ENCODE measurements at places on chromosomes 1 and 21.

- DNase-seq, result peak; percentile 54
Measured at GRCh38 chr1:186841599-186841998, 12.8 kb downstream of the PLA2G4A start.

GRCh38 chr1:35925741-35926140 lies 5.2 kb upstream of the AGO3 start:
- peak; percentile 66 for DNase-seq

GRCh38 chr1:222995236-222995580 lies 147.8 kb downstream of the TLR5 start:
- no peak for DNase-seq

DNA sequence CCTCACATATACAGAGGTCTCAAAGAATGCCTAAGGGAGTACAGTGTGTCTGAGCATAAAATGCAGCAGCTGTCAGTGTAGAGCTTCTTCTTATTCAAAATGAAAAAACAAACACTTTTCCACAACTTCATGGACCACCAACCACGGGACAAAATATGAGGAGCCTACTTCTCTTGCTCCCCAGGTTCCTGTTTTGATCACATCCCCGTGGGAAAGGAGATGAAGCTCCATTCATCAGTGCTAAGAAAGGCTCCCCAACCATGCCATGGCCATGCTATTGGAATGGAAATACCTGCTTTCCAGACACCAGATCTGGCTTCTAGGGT lies 383 bp downstream of the CD48 start:
- no peak for DNase-seq

GRCh38 chr1:200774735-200775444 lies 36.2 kb downstream of the CAMSAP2 start:
- peak; percentile 56 for DNase-seq

DNA sequence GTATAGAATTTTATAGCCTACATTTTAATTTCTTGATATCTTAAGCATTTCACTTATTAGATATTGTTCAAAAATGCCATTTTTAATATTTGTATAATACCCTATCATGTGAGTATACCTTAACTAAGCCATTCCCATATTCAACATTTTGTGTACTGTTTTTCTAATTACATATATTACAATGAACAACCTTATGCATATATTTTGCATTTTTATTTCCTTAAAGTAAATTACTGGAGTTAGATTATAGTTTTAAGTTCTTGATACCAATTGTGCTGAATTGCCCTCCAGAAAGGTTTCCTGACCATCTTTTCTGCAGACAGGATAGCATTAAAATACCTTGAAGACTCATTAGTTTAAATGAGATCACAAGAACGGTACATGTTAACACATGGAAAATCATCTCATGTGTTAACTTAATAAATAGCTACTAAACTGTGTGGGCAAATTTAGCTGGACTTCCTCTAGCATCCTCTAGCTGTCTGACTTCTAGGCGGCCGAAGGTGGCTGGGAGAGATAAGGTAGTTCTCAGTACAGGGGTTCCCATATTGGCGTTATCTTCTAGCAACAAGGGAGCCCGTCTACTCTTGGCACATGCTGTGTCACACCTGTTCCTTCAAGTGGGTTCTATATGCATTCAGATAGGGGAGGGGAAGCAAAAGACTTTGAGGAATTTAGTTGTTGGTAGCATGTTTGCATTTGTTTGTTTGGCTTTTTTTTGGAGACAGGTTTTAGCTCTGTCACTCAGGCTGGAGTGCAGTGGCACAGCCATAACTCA lies 8.9 kb downstream of the DCLRE1B start:
- DNase-seq, result no peak

DNA sequence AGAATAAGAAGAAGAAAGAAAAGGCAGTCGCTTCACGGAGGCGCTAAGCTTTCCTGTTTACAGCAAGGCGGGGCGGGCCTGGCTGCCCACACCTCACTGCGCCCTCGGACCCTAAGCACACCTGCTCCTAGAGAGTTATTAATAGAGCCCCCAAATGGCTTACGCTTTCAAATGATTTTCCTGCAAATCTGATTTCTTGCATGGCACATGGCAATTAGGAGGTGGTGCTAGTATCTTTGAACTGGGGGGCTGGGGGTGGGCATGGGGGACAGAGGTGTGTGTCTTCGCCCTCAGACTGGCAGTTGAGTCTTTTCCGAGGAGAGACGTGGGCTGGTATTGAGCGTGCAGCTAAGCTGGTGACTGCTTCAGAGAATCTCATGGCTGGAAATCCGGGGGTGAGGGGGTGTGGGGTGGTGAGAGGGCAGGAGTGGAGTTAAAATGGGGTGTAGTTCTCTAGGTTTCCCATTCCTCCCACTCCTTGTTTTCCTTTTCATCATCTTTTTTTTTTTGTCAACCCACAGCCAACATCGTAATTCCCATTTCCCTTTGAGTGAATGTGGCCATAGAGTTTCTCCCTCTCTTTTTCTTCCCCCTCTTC lies 1.3 kb downstream of the S1PR1 start:
- DNase-seq, result no peak

GRCh38 chr1:17837233-17838030 lies 82.3 kb downstream of the ACTL8 start:
- DNase-seq, result no peak

DNA sequence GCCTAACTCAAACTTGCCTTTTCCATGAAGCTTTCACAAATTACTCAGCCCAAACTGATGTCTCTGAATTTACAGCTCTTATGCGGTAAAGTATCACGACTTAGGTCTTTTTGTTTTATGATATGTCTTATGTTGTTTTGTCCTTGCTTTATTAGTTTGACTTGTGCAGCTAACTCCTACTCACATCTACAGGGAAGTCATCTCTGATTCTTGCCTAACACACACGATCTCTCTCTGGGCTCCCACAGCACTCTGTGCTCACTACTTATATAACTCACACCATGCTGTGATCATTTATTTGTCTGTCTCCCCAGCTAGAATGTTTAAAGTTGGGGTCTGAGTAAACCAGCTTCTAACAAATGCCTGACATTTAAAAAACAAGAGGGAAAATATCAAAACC lies 9.3 kb upstream of the PI4KB start:
- DNase-seq, result peak; percentile 16

DNA sequence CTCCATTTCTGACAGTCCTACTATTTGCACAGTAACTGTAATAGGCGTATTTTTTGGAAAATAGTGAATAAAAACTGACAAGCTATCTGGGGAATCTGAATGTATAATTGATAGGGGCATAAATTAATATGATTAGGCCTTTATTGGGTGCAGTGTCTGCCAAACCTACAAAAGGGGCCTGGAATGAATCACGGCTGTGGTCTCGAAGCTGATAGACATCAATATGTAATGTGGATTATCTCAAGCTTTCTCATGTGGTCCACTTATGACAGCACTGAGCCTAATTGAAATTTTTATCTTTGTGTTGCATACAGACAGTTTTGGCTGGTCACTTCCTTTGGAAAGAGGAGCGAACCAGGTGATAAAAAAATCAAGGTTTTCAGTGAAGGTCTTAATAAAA lies 450.4 kb downstream of the GPATCH2 start:
- no peak for DNase-seq

DNA sequence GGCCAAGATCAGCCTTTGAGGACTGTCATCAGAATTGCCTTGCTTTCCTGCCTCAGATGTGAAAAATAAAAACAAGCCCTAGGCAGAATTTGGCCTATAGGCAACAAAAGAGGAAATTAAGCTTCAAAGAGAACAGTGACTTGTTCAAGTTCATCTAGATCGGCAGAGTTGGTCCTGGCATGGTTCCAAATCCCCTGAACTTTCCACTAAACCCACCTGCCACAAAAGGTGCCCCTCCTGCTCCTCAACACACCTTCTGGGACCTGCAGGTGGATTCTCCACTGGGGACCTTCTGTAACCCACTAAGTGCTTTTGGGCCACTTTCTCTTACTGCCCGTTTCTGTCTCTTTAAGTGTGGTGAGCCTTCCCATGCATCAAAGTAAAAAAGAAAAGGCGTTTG lies 42.5 kb upstream of the LRRN2 start:
- no peak for DNase-seq

- DNase-seq, result no peak
Measured at GRCh38 chr1:167650269-167651160, 20.5 kb downstream of the RCSD1 start.

GRCh38 chr1:2322581-2323211 lies 68.7 kb downstream of the MORN1 start:
- DNase-seq, result no peak

DNA sequence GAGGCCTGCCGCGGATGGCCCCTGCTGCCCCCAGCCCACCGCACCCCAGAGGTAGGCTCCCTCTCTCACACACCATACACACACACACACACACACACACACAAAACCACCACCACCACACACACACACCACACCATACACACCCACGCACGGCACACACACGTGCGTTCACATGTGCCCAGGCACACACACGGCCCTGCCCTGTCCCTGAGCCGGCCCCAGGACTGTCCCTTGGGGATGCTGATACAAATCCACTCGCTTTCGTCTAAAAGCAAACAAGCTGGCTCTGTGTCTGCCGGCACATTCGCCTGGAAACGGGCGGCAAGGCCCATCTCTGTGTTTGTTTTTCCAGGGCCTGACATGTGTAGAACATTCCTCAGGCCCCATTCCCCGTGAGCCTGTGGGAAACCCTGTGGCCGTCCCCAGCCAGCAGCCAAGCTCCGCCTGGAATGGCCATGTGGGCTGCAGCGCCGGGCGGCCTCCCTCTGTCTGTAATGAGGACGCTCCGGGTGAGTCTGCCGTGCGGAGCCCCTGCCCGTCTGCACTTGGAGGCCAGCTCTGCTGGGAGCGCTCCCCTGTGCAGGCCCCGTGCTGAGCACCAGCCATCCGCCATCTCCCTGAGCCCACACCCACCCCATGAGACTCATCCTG lies 67.4 kb downstream of the DMRTB1 start:
- DNase-seq, result peak; percentile 82

DNA sequence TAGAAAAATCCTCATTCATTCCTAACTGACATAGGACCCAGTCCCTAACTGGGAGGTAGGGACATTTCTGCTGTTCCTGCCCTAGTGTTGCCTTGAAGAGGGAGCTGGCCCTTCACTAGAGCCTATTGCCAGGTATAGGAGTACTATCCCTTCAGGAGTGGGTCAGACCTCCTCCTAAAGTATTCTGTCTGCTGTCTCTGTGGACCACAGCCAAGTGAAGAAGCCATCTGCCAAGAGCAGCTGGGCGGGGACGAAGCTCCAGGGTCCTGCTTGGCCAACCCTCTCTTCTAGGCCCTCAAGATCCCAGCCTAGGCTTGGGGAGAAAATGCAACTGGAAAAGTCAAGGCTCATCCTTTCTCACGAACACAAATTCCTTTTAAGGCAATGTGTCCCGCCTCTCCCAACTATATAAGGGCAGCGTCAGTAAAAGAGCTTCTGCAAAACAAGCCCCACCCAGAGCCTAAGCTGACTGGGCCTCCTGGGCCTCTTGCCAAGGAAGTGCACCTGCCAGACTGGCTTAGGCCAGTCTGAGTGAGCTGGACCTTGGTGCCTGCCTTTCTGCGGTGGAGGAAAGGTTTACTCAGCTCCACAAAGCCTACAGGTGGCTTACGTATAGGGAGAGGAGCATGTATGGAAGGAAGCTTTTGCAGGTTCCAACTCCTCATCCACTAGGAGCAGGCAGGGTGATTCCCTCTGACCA lies 638 bp upstream of the TUFT1 start:
- peak; percentile 92 for DNase-seq

- no peak for DNase-seq
Measured at GRCh38 chr1:201230676-201231075, 40.1 kb downstream of the IGFN1 start.

DNA sequence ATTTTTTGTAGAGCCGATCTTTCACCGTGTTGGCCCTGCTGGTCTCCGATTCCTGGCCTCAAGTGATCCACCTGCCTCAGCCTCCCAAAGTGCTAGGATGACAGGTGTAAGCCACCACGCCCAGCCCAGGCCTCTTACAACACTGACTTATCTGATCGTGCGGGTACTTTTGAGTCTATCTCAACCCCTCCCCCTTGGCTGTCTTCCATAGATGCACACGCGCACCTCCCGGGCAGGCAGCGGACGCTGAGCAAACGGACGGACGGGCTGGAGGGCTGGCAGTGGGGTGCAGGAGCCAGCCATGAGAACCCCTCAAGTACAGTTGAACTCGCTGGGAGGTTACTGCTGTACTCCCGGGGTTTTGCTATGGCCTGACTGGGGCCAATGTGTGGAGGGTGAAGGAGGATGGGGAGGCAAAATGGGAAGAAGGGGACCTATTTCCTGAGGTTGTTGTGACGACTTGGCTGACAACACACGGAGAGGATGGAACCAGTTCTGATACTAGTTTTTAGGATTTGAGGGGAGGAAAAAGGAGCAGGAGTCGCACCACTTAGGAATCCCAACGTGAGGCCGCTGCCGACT lies 959 bp downstream of the CD58 start:
- DNase-seq, result no peak

- DNase-seq, result no peak
Measured at GRCh38 chr1:3880429-3881192, 19.5 kb downstream of the C1orf174 start.

DNA sequence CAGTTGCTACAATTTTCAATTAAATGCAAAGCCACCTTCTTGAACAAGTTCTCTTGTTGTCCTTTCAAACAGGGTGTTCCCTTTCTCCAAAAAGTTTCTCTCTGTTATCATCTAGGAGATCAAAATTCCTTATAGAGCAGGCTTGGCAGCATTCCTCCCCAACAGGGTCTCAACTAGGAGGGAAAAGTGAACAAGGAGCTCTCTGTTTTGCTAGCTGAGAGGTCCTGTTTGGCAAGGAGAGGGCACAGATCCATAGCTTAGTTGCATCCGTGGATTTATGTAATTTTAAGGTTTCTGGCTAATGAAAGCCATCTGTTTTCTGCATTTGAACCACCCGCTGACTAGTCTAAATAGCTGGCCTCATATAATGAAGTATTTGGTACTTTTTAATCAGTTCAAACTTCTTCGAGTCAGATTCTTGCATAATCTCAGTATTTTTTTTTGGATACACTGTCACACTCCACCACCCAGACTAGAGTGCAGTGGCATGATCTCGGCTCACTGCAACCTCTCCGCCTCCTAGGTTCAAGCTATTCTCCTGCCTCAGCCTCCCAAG lies 54.0 kb downstream of the APP start:
- DNase-seq, result no peak

- DNase-seq, result no peak
Measured at GRCh38 chr1:23481026-23481597, 2.9 kb downstream of the ASAP3 start.

DNA sequence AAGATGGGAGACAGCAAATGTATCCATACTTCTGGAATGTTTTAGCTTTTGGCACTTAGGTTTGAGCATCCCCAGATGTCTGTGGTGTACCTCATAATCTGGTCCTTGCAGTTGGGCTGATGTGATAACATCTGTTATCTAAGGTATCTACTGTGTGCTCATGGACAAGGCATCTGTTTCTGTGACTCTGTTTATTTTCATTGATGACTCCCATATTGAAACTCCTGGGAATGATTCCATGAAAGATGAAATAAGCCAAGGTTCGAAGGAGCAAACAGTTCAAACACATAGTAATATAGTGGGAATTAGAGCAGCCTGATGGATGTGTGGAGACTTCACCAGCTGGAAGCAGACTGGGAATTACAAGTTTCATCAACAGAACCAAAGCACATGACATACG lies 20.7 kb upstream of the TRIM45 start:
- DNase-seq, result peak; percentile 6

DNA sequence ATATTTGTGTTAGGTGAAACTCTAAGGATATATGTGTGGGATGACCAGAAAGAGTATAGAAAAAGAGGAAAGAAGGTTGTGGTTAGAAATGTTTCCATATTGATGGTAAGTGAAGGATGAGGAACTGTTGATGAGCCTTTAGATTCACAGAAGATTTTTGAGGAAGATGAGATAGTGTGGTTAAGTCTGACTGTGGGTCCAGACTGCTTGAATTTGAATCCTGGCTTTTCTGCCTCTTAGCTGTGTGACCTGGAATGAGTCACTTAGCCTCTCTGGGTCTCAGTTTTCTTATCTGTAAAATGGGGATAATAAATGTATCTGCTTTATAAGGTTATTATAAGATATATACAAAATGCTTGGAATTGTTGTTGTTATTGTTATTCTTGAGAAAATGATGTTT lies 27.5 kb downstream of the RGL1 start:
- DNase-seq, result no peak

Data from choroid plexus epithelial cell (primary cell).